CD8-positive, alpha-beta T cell (primary cell): ENCODE measurements at places on chromosomes 7 and 10.

- DNase-seq = no peak
Observed at GRCh38 chr10:72292223-72292691, 18.5 kb downstream of the DDIT4 start.

DNA sequence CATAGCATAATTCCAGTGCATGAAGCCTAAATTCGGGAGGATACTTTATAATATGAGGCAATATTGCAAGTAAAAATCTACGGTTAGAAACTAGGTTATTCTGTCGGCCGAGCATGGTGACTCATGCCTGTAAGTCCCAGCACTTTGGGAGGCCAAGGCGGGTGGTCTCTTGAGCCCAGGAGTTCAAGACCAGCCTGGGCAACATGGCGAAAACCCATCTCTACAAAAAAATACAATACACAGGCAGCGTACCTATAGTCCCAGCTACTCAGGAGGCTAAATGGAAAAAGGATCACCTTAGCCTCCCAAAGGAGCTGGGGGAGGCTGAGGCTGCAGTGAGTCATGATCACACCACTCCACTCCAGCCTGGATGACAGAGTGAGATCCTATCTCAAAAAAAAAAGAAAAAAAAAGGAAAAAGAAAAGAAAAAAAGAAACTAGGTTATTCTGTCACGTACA is 14.2 kb downstream of the SKAP2 start:
- DNase-seq = no peak

GRCh38 chr10:18164748-18165361 is 24.6 kb downstream of the CACNB2 start:
- no peak for DNase-seq

- peak; percentile 75 for DNase-seq
Observed at GRCh38 chr7:27179503-27180430, 5.3 kb downstream of the HOXA11 start.

- no peak for DNase-seq
Observed at GRCh38 chr10:13201132-13201531, 33.0 kb downstream of the UCMA start.

DNA sequence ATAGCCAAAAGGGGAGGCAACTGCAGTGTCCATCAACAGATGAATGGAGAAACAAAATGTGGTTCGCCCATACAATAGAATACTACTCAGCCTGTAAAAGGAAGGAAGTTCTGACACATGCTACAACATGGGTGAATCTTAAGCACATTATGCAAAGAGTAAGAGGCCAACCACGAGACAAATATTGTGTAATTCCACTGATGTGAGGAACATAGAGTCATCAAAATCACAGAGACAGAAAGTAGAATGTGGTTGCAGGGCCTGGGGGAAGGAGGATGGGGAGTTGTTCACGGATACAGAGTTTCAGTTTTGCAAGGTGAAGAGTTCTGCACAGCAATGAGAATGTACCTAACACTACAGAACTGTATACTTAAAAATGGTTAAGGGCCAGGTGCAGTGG is 13.7 kb upstream of the C10orf71 start:
- no peak for DNase-seq

GRCh38 chr7:88184848-88185304 is 35.0 kb downstream of the SRI start:
- peak; percentile 3 for DNase-seq

- no peak for DNase-seq
Observed at GRCh38 chr7:95144256-95144655, 180.1 kb downstream of the PON1 start.

DNA sequence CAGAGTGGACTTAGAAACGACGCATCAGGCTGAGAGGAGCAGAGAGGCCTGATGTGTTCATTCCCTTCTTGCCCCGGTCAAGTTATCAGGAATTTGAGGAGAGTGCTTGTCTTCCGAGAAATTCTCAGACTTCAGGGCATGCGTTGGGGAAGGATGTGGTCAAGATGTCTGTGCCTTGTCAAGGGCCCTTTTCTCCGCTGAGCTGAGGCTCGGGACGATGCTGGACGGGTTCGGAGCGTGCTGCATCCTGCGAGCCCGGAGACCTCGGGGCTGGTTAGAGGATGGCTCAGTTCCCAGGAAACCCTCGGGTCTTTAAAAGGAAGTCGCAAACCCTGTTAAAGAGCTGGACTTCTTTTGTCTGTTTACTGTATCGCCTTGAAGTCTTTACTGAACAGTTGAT is 325.4 kb downstream of the ADARB2 start:
- DNase-seq = no peak

DNA sequence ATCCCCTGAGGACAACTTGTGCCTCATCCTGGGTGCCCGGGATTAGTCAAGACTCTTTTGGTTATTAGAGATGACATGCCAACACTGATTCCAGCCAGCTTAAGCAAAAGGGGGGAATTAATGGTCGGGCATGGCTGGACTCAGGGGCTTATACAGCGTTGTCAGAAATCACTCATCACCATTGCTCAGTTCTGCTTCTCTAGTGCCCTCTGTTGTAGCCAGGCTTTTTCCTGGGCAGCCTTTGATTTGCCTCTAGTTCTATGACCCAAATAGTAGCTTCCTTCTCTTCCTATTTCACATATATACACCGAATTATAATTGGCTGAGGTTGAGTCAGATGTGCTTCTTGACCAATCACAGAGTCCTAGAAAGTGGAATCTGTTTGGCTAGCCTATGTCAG is 192.0 kb upstream of the HABP2 start:
- DNase-seq = no peak

DNA sequence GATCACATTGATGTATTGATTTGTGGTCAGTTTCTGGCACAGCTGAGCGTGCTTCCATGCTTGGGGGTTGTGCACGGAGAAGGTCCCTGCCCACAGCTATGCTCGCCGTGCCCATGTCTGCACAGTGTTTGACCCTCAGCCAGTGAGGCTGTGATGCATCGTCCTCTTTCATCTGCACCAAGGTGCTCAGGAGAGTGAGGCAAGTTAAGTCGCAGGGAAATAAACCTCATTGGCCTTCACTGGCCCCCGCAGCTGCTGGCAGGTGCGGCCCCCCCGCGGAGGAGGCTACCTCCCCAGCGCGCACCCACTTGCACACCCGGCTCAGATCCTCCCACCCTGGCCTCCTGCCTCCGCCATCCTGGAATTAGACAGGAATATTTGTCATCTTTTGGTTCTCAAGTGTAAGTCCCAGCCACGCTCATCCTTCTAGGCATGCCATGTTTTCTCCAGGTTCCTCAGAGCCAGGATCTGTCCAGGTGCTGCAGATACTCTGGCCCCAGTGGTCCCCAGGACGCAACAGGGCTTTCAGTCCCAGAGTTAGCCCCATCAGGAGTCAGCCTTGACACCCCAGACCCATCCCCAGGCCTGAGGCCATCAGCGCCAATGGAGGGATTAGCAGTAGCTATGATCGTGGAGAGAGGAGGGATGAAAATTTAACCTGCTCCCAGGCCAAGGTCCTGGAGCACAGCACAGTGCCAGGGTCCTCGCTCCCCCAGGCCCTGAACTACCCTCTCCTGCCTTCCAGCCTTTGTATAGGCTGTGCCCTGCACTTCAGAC is 93.7 kb downstream of the OAT start:
- DNase-seq = no peak

DNA sequence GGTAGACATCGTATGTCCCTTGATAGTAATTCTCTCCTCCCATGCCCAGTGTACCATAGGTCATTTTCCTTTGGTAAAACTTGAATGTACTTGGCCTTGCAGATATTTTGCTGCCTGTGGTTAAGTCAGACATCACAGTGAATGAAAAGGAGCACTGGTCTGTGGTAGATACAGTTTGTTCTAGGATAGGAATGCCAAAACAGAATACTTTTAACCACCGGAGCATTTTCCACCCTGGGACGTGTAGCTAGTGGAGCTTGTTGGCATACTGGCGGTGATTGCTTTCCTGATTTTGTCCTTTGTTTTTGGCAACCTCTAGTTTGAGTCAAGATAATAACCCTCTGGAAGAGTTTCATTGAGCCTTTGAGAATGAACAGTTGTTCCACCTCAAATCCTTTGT is 92.0 kb upstream of the BMPER start:
- DNase-seq = no peak

- no peak for DNase-seq
Observed at GRCh38 chr7:115032715-115033703, 111.1 kb downstream of the MDFIC start.

- DNase-seq = no peak
Observed at GRCh38 chr10:71138166-71138830, 74.1 kb upstream of the UNC5B start.

- no peak for DNase-seq
Observed at GRCh38 chr7:157080111-157080730, 58.5 kb upstream of the UBE3C start.

- peak; percentile 42 for DNase-seq
Observed at GRCh38 chr10:1063232-1063865, 7.2 kb downstream of the WDR37 start.

DNA sequence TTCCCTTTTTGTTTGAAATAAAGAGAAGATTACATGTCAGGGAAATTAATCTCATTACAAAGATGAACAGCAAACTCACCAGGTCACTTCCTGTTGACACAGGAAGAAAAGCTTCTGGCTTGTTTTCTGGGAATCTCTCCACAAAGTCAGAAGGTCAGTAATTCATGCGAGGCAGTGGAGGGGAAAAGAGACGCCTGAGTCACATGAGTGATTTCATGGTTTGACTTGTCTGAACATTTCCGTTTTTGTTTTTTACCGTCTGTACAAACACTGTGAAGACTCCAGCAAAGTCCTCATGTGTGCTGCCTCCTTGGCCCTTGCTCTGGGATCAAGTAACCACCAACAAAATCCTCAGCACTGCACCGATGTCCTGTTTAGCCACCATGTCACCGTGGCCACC is 2.5 kb upstream of the HABP2 start:
- DNase-seq = no peak

- no peak for DNase-seq
Observed at GRCh38 chr7:158047391-158048059, 540.1 kb downstream of the PTPRN2 start.

DNA sequence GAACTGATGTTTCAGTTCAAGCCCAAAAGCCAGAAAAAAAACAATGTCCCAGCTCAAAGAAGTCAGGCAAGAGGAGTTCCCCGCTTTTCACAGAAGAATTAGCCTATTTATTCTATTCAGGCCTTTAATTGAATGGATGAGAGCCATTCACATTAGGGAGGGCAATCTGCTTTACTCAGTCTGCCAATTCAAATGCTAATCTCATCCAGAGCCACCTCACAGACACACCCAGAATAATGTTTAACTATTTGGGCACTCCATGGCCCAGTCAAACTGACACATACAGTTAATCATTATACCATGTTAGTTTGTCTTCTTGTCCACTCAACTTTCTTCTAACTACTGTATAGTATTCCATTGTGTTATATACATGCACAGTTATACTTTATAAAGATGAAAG is 2.6 kb upstream of the NPSR1 start:
- DNase-seq = no peak
